ENCODE measurements at places on chromosomes 1 and 21. TPM values are rescaled to one million over a fixed set of nuclear protein-coding genes. Genes with fewer than 3 reads are reported as not detected.

The CYP4B1 gene
- not detected for total RNA-seq

The PGLYRP3 gene
- not detected for total RNA-seq

The CR1 gene
- 0.14 TPM for total RNA-seq

The FCGR2B gene
- total RNA-seq, result 0.11 TPM

The KIAA0040 gene
- 90.1 TPM for total RNA-seq

The TNFRSF1B gene
- total RNA-seq, result 164 TPM

The SELE gene
- not detected for total RNA-seq

The S100A2 gene
- 0.73 TPM for total RNA-seq

The F3 gene
- total RNA-seq, result 0.30 TPM

The TRIM67 gene
- not detected for total RNA-seq

The NBPF9 gene
- total RNA-seq, result 21.3 TPM

The OR2L2 gene
- total RNA-seq, result 0.11 TPM

The TSSK3 gene
- 1.7 TPM for total RNA-seq

The HSD3B2 gene
- not detected for total RNA-seq

The IGSF3 gene
- 0.68 TPM for total RNA-seq

The IRF6 gene
- total RNA-seq, result not detected

The HMGCL gene
- 18.1 TPM for total RNA-seq

The AUNIP gene
- total RNA-seq, result 6.6 TPM

The HES3 gene
- total RNA-seq, result not detected

The KCNJ15 gene
- total RNA-seq, result 0.07 TPM

The FNDC7 gene
- not detected for total RNA-seq

The COL8A2 gene
- not detected for total RNA-seq

The TAL1 gene
- total RNA-seq, result not detected

The SMIM1 gene
- total RNA-seq, result not detected

The FCN3 gene
- total RNA-seq, result not detected

The TMCC2 gene
- total RNA-seq, result 1.0 TPM

The RCSD1 gene
- total RNA-seq, result 177 TPM

The FAM177B gene
- not detected for total RNA-seq

The MTHFR gene
- 24.6 TPM for total RNA-seq

The A3GALT2 gene
- not detected for total RNA-seq

The VSIG8 gene
- not detected for total RNA-seq

The INTS3 gene
- total RNA-seq, result 62.9 TPM

The FAM89A gene
- 5.4 TPM for total RNA-seq

The CRYAA gene
- not detected for total RNA-seq

The TNFRSF18 gene
- total RNA-seq, result 29.8 TPM

The RAVER2 gene
- total RNA-seq, result 0.52 TPM

The CYB5RL gene
- total RNA-seq, result 11.1 TPM

The RNF115 gene
- total RNA-seq, result 16.4 TPM

The TFAP2E gene
- total RNA-seq, result 0.73 TPM

The CLCA2 gene
- not detected for total RNA-seq

The S100A3 gene
- not detected for total RNA-seq

The C2CD2 gene
- total RNA-seq, result 5.3 TPM

The MYBPHL gene
- total RNA-seq, result not detected

The GBP7 gene
- total RNA-seq, result not detected

The KCNH1 gene
- total RNA-seq, result not detected

The TNFRSF4 gene
- 47.8 TPM for total RNA-seq

The CYP4A11 gene
- total RNA-seq, result not detected

The HUNK gene
- not detected for total RNA-seq

The PCAT6 gene
- not detected for total RNA-seq

The SPRR2F gene
- total RNA-seq, result not detected

The FMO4 gene
- 1.3 TPM for total RNA-seq

The AJAP1 gene
- total RNA-seq, result not detected

The CELA2B gene
- not detected for total RNA-seq

The ITLN2 gene
- not detected for total RNA-seq

The KRTAP21-1 gene
- total RNA-seq, result not detected

The CRYBG2 gene
- total RNA-seq, result 1.2 TPM

The TMPRSS15 gene
- total RNA-seq, result not detected

The FAM110D gene
- not detected for total RNA-seq

The FLG2 gene
- not detected for total RNA-seq

Data from T-helper 2 cell treated with Interferon-gamma antibody and Interleukin-4, amounts not matched to agents 100 ng/mL and 5 ng/mL, for 36 hours (primary cell).